Stimulated activated CD8-positive, alpha-beta memory T cell treated with anti-CD3 and anti-CD28 coated beads, Interleukin-7, amount 100 ng/mL, for 1 hour (primary cell): ENCODE measurements at places on chromosomes 2 and 18.

DNA sequence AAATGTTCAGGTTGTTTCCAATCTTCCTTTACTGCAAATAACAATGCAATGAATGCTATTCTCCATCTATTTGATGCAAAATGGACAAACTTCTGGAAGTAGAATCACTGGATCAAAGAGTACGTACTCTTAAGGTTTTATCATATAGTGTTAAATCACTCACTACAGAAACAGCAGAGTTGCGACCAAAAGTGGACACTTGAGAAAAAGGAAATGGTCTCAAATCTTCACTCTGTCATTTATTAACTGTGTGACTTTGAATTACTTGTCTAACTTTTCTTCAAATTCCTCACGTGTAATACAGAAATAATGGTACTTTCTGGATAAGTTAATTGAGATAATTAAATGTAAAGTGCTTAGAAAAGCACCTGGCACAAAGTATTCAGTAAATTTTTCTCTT, 78.1 kb downstream of the CERKL start:
- no peak for DNase-seq

- DNase-seq = no peak
Observed at GRCh38 chr2:225894236-225894980, 494.9 kb downstream of the NYAP2 start.

DNA sequence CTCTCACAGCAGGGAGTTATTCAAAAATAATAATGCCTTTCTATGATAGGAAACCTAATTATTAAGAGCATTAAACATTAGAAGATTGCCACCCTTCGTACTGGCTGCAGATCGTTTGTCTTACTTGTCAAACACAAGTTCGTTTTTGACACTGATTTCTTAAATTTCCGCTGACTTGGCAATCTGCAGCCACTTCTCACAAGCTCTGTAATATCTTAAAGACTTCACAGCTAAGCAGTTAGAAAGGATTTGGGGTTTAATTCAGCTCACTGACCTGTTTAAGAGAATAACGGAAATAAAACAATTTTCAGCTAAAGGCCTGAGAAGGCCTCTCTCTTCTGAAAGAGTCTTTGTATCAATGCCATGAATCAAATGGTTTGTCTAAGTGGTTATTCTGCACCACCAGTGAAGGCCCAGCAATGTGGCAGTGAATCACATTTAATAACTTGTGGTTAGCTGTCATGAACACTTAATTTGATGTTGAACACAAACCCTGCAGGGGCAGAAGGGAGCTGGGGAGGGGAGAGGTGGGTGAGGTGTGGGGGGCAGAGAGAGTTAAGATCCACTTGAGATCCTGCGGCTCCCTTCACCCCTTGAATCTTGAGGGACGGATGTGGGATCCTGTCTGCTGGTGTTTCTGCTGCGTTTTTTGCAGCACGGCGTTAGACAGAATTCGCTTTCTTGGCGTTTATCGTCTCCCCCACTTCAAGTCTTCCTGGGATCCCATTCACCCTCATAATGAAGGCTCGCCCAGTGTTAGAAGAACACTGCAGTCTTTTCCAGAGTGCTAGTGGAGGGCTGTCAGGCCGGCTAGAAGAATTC, 145.4 kb upstream of the SATB2 start:
- DNase-seq = no peak

DNA sequence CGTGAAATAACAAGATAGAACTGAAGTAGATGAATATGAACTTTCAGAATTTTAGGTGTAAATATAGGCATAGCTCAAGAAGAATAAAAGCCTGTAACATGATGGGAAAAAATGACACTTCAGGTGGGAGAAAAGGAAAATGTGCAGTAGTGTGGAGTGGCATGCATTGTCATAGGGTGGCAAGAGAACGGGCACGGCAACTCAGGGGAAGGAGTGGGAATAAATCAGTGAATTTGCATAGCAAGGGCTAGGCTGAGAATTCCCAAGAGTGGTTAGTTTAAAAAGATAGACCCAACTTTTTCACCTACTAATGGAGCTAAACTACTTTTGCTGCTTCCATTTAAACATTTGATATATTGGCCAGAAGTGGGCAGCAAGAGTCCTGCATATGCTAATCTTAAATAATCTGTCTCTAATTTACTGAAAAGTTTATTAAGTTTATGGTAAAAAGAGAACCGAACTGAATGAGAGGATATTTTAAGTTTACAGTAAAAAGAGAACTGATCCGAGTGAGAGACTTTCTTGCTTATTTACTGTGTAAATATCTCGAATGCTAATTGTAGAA, 228.1 kb downstream of the CTNNA2 start:
- DNase-seq = no peak

GRCh38 chr2:112959109-112959812, 18.5 kb upstream of the IL36G start:
- DNase-seq = no peak

GRCh38 chr2:197268786-197269584, 41.6 kb downstream of the ANKRD44 start:
- DNase-seq = no peak
